H54 (cell line): ENCODE measurements at places on chromosomes 11 and 22.

GRCh38 chr11:42837994-42838393 is 473.8 kb upstream of the API5 start:
- no peak for DNase-seq

DNA sequence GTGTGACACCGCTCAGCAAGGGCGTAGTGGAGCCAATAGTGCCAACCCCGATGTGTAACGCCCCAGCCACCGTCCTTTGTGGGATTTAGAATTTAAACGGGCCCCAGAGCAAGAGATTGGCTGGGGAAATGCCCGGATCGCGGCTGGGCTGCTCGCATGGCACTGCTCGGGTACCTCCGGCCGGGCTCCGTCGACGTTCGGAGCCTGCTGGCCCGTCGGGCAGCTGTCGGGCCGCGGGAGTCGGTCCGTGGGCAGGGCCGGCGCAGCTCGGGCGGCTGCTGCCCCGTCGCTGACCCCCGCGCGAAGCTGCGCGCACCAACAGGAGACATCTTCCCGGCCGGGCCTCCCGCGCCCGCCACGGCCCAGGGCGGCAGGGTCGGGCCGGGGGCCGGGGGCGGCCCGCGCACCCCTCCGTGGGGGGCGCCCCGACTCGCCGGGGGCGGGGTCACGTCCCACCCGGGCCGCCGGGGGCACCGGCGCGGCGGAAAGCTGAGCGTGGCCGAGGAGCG is 1.3 kb upstream of the KDM2A start:
- DNase-seq, result no peak

GRCh38 chr22:39545386-39546365 is 13.1 kb upstream of the RPS19BP1 start:
- no peak for DNase-seq

GRCh38 chr11:94721565-94722292 is 46.4 kb upstream of the AMOTL1 start:
- DNase-seq, result no peak

GRCh38 chr11:107769189-107769588 is 57.3 kb upstream of the SLN start:
- DNase-seq, result no peak

- peak; percentile 75 for DNase-seq
These were observed 29.9 kb downstream of the ARVCF start for GRCh38 chr22:19986410-19987341.

DNA sequence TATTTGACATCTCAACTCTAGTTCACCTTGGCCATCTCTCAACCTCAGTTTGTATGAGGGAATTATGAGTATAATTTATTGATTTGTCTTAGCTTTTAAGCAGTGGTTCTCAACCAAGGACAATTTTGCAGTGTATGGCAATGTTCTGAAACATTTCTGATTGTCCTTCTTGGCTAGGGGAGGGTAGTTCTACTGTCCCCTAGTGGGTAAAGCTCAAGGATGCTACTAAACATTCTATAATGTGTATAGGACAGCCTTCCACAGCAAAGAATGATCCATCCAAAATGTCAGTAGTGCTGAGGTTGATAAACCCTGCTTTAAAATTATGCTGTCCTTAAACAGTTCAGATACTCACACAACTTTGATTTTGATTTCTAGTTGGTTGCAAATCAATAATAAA is 78.1 kb upstream of the ALKBH3 start:
- DNase-seq, result no peak
